ENCODE measurements at places on chromosomes 6 and 20.

GRCh38 chr6:90870561-90870960 lies 283.7 kb upstream of the MAP3K7 start:
- DNase-seq: no peak

DNA sequence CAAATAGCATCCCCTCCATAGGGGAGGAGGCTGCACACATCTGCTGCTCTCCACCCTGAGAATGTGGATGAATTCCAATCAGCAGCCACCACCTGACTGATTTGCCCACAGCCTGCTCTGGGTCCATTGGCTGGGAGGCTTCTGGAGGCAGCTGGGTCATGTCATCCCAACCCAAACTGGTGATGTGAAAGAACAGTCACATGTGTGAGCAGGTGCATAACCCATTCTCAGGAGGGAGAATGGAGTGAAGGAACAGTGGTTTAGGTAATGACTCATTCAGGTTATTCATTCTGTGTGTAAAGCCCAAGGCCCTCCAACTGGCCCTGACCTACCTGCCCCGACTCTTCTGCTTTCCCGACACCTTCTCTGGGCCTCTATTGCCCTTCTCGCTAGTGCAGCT lies 90.9 kb upstream of the GCM1 start:
- DNase-seq: peak; percentile 72

GRCh38 chr6:145254649-145255401 lies 480.5 kb downstream of the EPM2A start:
- no peak for DNase-seq

GRCh38 chr20:22597303-22597702 lies 12.9 kb upstream of the FOXA2 start:
- no peak for DNase-seq

GRCh38 chr6:134870677-134871498 lies 79.0 kb downstream of the ALDH8A1 start:
- peak; percentile 70 for DNase-seq

DNA sequence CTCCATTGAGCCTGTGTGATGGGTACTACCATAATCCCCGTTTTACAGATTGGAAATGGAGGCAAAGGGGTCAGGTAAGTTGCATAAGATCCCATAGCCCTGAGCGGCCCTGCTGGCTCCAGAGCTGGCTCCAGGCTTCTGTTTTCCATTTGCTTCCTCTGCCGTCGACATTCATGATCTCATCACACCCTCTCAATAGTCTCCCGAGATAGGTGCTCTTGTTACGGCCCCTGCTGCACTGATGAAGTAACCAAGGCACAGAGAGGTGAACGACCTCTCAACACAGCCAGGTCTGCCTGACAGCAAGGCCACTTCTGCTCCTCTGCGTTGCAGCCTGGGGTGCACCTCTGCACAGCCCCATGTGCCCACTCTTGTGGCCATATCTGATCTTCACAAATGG lies 16.9 kb downstream of the CDH22 start:
- no peak for DNase-seq

DNA sequence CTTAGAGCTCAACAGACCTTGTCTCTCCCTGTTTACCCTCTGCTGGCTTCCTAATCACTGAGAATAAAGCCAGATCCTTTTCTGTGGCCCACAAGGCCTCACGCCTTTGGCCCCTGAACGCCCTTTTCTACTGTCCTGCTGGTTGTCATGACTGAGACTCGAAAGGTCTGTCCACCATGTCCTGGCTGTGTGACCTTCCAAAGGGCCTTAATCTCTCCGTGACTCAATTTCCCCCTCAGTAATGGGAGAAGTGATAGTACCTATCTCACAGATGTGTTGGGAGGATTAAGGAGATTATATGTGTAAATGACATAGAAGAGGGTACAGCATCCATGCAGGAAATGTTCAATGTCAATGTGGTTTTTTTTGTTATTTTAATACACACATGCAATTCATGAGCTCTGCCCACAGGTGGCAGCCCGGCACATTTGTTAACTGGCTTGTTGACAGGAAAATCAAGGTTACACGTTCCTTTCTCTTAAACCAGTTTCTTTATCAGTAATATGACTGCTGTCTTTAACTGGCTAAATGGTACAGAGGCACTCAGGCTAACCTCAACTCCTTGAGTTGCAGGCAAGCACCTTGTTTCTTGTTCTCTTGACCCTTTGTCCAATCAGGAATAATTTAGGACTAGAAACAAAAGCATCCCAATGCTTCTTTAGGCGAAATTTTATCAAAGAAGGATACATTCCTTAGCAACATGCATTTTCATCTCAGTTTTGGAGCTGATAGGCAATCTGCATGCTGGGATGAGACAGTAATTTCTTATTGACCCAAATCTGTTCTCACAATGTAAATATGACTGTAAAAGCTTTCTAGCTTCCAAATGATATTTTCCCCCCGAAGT lies 16.6 kb downstream of the SLC22A1 start:
- DNase-seq: no peak

GRCh38 chr6:28489366-28490204 lies 26.0 kb downstream of the GPX6 start:
- peak; percentile 79 for DNase-seq

All from GM06990 (cell line).